ENCODE measurements at places on chromosomes 1 and 21.

GRCh38 chr1:14015917-14016316, 315.9 kb downstream of the PRDM2 start:
- DNase-seq: no peak

GRCh38 chr1:155013632-155014031, 11.0 kb downstream of the ZBTB7B start:
- no peak for DNase-seq

DNA sequence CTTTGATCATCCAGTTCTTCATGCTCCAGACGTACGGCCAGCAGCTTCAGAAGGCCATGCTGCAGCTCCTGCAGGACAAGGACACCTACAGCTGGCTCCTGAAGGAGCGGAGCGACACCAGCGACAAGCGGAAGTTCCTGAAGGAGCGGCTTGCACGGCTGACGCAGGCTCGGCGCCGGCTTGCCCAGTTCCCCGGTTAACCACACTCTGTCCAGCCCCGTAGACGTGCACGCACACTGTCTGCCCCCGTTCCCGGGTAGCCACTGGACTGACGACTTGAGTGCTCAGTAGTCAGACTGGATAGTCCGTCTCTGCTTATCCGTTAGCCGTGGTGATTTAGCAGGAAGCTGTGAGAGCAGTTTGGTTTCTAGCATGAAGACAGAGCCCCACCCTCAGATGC, 32.5 kb downstream of the MX1 start:
- DNase-seq: no peak

GRCh38 chr1:174156437-174156836, 2.9 kb upstream of the RABGAP1L start:
- DNase-seq: no peak

GRCh38 chr1:205598841-205599668, 32.8 kb downstream of the ELK4 start:
- peak; percentile 57 for DNase-seq

GRCh38 chr1:199404976-199405375, 622.5 kb upstream of the NR5A2 start:
- no peak for DNase-seq

DNA sequence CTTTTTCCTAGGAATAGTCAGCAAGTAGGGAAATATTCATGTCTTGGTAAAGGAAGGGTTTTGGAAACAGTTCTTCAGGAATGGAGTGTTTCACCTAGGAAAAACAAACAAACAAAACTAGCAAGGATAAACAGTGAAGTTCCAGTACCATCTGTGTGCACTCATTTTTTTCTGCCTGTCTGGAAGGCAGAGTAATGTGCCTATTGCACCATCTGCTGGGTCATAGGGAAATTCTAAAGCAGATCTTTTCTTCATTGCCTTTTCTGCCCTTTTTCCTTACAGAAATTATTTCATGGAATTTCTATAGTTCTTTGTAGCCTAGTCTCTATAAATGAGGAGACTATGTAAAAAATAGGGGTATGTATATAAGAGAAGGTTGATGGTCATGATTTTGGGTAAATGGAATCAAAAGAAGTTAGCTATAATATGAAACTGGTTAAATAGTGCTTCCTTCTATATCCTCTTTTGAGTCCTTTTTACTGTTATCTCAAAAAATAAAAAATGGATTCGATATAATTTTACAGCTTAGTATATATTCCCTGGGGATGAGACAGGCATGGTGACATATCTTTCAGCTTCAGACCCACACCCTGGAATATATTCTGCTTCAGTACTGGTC, 3.4 kb upstream of the HRNR start:
- DNase-seq: no peak

- no peak for DNase-seq
Observed at GRCh38 chr1:172408958-172409357, 11.5 kb upstream of the C1orf105 start.

- no peak for DNase-seq
Observed at GRCh38 chr1:82778612-82779011, 977.9 kb downstream of the ADGRL2 start.

GRCh38 chr1:11924334-11925195, 1.7 kb downstream of the KIAA2013 start:
- DNase-seq: no peak

DNA sequence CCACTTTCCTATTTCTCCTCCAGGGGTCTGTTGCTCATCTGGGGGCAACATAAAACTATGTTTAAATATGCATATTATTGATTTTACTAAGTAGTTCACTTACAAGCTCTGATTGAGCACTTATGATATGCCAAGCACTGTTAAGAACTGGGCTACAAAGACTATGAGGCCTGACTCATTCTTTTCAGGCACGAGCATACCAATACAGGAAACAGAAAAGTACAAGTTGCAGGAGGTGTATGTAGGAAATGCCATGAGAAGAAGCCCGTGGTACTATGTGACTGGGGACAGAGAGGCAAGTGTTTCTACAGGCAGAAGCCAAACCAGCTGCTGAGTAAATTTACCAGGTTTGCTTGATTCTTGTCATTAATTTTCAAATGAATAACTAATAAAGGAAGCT, 120.4 kb upstream of the PTGFR start:
- no peak for DNase-seq

GRCh38 chr1:235708390-235708962, 58.9 kb upstream of the GNG4 start:
- no peak for DNase-seq

- DNase-seq: no peak
Observed at GRCh38 chr1:15412843-15413242, 3.2 kb downstream of the EFHD2 start.

DNA sequence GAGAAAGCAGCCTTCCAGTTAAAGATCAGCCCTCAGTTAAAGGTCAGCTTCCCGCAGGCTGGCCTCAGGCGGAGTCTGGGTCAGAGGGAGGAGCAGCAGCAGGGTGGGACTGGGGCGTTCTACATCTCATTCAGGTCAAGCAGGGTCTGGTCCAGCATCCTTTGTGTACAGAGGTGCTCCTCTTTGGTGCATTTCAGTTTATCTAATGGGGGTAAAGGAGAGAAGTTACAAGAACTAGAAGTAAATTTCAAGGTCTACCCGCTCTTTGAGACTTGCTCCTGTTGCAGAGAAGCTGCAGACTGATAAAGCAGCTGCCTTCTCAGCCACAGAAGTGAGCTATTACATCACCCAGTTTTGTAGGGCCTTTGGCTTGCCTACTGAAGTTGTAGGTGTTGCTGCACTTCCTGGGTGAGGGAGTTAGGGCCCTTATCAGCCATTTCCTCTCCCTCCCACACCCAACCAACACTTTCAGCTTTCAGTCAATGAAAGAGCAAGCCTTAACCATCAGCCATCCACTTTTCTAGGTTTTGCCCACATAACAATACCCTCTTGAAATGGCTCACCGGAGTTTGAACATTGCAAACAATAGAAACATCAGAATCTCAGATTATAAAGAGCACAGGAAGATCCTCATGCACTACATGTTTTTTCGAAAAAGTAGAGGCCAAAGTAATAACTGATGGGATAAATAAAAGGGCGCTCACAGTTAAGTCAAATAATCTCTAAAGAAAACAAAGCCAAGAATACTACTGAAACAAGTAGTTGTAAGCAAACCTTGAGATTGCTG, 2.8 kb upstream of the NUP210L start:
- no peak for DNase-seq

DNA sequence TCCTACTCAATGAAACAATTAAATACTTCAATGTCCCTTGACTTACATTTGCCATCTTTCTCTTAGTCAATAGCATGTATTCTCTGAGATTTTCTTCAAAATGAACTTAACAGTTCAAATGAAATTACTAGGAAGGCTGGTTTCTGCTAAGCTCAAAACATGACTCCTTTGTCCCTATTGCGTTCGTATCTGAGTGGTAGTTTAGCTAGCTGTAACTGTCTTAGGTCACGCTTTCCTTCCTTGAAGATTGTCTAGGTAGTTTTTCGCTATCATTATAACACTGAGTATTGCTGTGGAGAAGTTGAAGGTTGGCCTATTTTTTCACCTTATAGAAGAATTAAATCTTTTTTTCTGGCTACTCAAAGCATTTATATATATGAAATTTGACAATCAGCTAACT, 1535.2 kb downstream of the PLA2G4A start:
- DNase-seq: no peak

GRCh38 chr1:2482588-2482987, 6.5 kb downstream of the PLCH2 start:
- no peak for DNase-seq

DNA sequence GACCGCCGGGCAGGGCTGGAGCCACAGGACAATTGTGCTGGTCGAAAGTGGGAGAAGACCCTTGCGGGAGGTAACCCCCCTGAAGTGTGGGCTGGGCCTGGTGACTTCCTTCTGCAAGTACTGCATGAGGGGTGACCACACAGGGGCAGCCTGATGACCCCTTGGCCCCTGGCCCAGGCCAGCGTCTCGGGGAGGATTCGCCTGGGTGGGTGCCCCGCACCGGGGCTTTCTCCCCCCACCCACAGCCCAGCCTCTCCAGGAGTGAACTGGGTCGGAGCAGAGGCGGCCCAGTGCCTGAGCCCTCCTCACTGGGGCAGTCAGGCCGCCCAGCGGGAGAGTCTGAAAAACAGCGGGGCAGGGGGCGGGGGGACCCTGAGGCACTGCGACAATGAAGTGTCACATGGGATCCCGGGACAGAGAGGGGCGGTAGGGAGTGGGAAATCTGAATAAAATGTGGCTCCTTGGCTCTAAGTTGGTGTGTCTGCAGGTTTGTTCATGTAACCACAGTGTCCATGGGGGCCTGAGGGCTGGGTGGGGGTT, 1.6 kb upstream of the DNMT3L start:
- no peak for DNase-seq

DNA sequence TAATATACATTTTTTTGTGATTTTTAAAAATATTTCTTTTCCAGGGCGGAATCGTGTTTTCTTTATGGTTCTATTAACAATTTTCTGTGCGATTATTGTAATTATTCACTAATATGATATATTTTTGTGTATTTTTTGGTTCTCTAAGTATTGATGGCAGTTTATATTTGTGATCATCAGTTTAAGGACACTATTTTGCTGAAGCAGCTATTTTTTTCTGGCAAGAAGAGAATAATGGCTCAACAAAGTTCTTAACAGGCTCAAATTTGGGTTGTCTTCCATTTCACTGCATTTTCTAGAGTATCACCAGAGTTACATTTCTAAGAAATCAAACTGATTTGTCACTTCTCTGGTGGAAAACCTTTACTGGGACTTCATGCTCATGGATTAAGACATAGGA, 178.4 kb downstream of the HS2ST1 start:
- DNase-seq: no peak

DNA sequence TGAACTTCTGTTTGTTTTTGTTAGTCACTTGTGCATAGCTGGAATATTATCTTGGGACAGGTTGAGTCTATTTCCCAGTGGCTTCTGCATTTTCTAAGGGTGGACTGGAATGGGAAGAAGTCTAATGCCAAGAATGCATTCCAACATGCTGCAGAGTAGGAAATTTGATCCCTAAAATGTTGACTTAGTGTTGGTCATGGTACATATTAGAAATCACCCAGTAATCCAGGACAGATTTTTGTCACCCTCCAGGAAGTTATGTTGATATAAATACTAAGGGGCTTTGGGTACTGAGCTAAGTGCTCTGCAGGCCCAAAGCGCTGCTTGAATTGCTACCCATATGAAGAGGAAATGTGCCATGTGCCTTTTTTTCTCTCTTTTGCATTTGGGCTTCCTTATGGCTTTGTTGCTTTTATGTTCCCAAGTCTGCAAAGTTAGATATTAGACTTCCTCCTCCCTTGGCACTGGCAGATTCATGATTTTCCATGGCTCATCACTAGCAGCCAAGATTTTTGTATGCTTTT, 10.0 kb downstream of the ARID1A start:
- no peak for DNase-seq

DNA sequence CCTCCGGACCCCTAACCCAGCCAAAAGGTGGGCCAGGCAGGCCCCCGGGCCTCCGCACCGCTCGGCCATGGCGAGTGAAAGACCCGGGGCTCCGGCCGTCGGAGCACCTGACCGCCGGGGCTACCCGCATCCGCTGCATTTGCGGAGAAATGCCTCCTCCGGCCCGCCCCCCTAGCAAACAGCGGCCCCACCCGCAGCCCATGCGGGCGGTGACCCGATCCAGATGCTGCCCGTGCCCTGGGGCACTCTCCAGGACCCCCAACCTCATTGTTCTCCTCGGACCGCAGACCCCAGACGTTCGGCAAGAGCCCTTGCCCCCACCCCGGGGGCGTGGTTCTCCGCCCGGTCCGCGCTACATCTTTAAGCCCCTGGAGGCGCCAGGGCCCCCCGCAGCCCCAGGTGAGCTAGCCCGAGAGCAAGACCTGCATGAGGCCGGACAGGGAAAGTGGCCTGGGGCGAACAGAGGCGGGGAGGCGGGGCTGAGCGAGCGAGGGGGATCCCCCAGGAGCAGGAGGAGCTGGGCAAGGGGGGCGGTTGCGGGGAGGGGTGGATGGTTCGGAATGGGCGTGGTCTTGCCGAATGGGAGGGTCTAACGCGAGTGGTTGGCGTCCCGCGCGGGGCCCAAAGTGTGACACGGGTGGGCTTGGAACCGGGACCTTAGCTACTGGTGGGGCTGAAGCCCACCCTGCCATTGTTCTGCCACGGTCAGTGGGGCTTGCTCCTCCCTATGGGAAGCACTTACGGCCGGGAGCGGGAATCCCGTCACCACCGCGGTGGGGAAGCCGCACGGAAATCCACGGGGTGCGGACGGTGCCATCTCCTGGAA, 6.3 kb upstream of the CRYBG2 start:
- DNase-seq: no peak

DNA sequence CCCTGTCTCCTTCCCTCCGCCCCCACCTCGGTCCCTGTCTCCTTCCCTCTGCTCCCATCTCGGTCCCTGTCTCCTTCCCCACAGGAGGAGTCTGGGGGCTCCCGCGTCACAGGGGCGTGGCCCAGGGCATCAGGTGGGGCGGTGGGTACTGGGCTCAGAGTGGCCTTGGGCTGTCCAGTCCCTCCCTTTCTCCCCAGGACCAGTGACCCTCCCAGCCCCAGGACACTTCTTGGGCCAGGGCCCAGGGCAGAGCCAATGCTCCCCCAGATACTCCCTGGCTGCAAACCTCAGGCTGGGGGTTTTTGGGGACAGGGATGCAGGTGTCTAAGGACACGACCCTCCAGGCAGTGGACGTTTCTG, 6.8 kb upstream of the RNF223 start:
- DNase-seq: no peak

GRCh38 chr1:183702087-183702812, 49.1 kb upstream of the APOBEC4 start:
- DNase-seq: no peak

GRCh38 chr1:14141656-14142055, 441.7 kb downstream of the PRDM2 start:
- no peak for DNase-seq

GRCh38 chr1:173478094-173478674, 1.0 kb downstream of the PRDX6 start:
- no peak for DNase-seq

DNA sequence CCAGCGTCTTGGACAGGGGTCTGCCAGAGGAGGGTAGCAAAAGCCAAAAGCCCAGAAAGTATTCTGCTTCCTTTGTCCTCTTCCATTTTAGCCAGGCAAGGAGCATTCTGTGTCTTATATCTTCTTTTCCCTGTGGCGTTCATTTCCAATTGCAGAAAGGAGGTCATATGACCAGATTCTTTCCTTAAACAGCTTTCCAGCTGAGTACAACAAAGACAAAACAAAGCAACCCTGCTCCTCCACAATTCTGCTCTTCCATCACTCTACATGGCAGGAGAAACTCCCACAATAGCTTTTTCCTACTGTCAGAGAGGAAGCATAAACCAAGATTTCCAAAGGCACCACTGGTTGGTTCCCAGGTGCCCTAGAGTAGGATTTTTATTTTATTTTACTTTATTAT, 19.7 kb downstream of the ENSA start:
- no peak for DNase-seq
